ENCODE measurements at places on chromosomes 2 and 18.

DNA sequence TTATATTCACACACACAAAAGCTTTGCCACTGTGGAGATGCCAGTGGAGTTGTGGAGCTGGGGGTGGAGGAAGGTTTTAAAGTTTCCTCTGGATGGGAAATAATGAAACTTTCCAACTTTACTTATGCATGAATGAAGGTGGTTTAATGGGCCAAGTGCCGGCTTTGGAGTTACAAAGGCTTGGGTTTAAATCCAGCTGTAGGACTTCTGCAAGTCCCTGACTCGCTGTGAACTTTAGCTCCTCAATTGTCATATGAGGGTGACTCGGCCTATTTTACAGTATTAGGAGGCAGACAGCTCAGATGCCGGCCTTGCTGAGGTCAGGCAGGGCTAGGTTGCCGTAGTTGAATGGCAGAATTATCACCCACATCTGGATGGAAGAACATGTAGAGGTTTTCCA is 415.8 kb upstream of the TRIB2 start:
- no peak for DNase-seq

DNA sequence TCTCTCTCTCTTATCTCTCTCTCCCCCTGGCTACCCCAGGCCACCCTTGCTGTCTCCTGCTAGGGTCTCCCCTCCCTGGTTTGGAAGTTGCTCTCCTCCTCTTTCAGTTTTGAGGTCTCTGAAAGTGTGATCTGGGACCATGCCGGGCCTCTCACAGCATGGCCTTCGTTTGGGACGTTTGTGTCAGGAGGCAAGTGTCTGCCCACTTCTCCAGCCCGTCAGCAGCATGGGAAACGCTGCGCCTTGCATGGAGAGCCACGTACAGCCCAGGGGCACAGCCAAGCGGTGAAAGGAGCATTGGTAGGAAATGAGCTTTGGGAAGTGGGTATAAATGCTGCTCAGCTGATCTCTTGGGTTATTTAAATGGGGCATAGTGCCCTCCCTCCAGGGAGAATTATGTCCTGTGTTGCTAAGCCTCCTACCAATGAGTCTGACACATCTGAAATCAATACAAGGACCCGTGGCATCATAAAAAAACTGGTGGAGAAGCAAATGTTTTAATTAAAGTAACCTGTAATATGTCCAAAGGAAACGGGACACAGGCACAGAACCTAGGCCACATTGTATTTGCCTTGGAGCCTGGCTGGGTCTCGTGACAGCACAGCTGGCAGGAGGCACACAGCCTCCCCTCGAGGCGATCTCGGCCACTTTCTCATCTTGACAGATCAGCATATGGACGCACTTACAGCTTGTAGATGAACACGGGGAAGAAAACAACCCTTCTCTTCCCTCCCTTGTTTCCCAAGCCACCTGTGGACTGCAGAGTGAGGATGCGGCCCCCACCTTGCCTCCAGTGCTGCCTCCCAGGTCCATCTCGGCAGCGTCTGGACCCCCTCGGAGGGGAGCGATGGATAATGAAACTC is 72.7 kb downstream of the SH3RF3 start:
- no peak for DNase-seq

GRCh38 chr2:131120815-131121317 is 15.7 kb downstream of the PLEKHB2 start:
- no peak for DNase-seq

DNA sequence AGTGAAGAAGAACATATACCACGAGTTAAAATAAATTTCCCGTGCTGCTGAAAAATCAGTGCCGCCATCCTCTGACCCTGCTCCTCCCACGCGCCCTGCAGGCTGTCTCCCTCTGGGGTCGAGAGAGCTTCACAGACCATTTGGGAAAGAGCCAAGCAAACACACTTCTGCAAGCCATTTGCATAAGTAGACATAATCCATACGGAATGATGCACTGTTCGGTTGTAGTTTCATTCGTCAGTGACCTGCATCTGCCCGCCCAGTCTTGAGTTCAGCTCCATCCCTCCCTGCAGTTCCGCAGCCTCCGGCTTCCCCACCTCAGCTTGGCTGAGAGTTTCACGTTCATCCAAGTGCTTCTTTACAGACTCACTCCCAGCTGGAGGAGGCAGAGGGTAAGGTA is 69.6 kb downstream of the TRAPPC12 start:
- DNase-seq, result no peak

DNA sequence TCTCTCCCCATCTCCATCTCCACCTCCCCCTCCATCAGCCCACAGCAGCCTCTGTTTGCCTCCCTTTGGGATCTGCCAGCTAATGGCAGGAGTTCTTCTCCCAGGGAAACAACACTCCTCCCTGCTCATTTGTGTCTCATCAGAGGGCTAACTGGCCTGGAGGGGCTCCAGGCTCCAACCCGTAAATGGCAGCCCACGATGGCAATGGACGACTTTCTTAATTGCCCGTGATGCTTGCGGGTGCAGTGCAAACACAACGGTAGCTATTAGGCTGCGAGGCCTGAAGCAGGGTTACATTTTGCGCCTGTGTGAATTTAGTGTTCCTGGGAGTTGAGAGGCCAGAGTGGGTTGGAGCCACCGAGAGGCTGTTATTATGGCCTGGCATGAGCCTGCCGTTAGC is 285.1 kb downstream of the TNS1 start:
- no peak for DNase-seq

DNA sequence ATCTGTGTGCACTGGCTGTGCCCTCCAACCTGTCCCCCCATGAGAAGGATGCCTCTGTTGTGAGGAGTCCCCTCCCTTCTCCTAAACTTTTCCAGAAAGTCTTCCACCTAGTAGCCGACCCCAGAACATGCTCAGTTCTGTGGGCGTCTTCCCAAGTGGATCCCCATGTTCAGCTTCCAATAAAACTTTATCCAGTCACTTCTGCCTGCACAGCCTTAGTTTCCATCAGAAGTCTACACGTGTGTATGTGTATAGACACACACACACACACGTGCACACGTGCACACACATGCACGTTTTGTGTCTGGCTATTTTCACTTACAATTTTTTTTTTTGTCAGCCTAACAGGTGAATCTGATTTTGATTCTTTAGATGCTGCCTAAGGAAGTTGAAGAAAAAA is 115.1 kb downstream of the RTP5 start:
- no peak for DNase-seq

GRCh38 chr18:61754039-61754583 is 138.7 kb downstream of the RNF152 start:
- DNase-seq, result no peak

- DNase-seq, result no peak
Observed at GRCh38 chr2:45018023-45018422, 8.8 kb upstream of the SIX2 start.

GRCh38 chr2:191122638-191123294 is 28.0 kb downstream of the STAT4 start:
- DNase-seq, result no peak

GRCh38 chr2:174981331-174981730 is 23.9 kb downstream of the CHN1 start:
- no peak for DNase-seq

- DNase-seq, result no peak
Observed at GRCh38 chr18:23159344-23159743, 24.1 kb downstream of the CABLES1 start.

GRCh38 chr2:60554074-60554645 is 706 bp upstream of the BCL11A start:
- peak; percentile 70 for DNase-seq

DNA sequence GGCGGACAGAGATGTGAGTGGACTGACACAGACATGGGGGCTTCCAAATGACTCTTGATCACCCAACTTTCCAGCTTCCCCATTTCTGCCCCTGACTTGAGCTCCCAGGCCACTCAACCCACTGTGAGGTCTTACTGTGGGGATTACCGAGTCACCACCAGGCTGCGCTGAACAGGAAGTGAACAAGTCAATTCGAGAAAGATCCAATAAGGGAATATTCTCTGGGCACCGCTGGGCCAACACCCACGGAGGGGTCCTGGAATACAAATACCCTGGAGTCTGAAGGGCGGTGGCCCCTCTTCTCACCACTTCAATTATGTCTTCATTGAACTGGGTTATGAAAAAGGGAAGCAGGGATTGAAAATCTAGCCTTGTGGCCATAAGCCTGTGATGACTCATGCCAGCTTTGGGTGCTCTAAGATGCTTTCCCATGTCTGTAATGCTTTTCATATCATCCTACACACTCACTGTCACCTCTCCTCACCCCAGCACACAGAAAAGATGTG is 37.7 kb downstream of the BCL11A start:
- DNase-seq, result no peak

DNA sequence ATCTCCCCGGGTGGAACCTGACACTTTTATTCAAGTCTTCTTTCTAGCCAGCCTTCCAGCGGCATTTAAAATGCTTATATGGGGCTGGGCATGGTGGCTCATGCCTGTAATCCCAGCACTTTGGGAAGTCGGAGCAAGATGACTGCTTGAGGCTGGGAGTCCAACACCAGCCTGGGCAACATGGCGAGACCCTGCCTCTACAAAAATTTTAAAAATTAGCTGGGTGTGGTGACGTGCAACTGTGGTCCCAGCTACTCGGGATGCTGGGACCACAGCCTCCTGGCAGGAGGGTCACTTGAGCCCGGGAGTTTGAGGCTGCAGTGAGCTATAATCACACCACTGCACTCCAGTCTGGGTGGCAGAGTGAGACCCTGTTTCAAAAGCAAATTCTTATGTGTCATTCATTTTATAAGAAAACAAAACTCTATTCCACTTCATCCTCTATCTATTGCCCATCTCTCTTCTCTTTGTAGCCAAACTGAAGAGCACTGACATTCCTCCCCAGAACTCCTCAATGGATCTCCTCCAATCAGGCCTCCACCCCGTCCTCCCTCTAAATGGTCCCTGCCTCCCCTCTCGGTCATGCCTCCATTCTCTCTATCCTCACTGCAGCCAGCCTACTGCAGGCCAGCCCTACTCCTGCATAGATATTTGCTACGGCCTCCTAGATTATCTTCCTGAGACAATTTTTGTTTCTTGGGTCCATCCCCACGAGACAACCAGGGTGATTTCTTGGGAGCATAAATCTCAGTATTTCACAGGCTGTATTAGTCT is 18.0 kb upstream of the RHOB start:
- DNase-seq, result no peak

GRCh38 chr18:48987821-48988220 is 37.1 kb upstream of the SMAD7 start:
- DNase-seq, result no peak

GRCh38 chr2:166439078-166439477 is 55.0 kb downstream of the SCN7A start:
- DNase-seq, result no peak

DNA sequence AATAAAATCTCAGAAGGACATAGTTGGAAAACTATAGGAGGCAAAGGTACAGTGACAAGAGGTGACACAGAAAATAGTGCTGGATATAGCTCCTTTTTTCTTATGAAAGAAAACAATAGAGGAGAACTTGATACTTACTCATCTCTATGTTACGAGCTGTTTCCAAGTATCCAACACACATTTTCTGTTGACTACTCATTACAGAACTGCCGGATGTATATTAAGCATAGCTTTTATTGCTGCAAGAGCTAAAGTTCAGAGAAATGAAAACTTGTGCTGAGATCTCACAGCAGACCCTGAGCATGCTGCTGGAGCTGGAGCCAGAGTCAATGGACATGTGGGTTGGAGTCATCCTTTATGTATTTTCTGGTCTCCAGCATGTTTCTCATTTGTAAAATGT is 210.0 kb upstream of the NT5C1B start:
- no peak for DNase-seq

GRCh38 chr2:38581193-38582147 is 21.3 kb downstream of the HNRNPLL start:
- DNase-seq, result no peak

- no peak for DNase-seq
Observed at GRCh38 chr2:60540074-60540473, 13.4 kb downstream of the BCL11A start.

DNA sequence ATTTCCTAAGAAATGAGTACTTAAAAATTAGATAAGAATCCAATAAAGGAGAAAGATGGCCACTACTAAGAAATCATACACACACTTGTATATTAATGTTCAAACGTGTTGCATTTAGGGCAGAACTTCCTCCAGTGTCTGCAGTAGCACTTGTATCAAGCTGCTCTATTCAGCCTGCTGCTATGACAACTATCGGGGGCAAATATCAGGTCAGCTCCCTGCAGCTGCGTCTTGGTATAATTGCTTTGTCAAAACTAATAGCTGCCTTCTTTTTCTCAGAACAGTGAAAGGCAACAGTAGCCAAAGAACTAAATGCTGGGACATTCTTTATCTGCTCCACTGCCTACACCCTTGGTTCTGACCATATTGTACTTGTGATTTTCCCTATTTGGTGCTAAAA is 300.7 kb downstream of the NOL4 start:
- no peak for DNase-seq

DNA sequence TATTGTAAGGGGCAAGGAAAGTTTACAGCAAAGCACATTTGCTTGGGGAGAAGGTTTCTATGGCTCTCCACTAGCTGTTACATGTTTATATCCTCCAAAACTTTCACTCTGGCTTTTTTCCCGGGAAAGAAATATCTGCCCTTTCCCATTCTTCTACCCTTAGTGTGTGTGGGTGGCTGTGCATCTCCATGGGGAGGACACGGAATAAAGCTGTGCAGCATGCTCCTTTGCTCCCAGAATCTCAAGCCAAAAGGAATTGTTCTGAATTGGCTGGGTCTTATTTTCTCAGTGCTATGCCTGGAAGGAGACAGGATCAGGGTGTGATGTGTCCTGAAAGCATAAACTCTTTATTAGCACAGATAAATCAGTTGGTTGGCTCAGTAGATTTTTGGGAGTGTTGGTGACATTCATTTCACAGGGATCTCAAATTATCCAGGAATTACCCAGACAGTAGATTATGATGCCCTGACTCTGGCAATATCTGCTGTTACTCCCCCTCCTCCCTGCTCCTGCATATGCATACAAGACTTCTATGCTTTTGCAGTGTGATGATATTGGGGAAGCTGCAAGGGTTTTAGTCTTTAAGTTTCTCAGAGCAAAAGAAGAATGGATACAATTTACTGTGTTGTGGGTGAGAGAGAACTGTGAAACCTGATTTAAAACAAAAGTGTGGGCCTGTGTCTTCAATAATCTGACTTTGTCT is 63.1 kb downstream of the PARD3B start:
- no peak for DNase-seq

- DNase-seq, result no peak
Observed at GRCh38 chr2:173821451-173821850, 143.7 kb downstream of the SP3 start.

GRCh38 chr2:37600735-37601134 is 70.7 kb downstream of the CDC42EP3 start:
- DNase-seq, result no peak

DNA sequence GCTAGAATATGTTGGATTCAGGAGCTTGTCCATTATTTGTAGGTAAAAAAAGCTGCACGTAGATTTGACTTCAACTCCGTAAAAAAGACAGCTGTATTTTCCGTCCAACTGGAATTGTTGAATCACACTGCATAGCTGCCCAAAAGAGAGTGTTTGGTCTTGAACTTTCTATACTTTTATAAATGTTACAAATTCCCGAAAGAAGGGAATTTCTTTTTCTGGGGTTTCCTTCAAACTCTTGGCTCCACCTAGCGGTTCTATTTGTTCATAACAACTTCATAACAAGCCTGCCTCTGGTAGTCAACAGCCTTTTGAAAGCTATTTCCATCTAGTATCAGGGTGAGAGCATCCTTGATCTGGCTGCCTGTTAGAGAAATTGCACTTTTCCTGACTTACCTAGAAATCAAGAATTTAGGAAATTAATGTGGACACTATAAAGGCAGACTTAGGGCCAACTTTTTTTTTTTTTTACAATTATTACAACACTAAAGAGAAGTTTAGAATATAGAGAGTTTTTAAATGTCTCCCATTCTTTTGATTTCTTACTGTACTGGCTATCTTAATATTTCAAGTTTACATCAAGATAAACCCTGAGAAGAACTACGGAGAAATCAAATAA is 48.1 kb downstream of the TMEM185B start:
- DNase-seq, result peak; percentile 27

Measured in endothelial cell (in vitro differentiated cells).